Mammary epithelial cell (primary cell): ENCODE measurements at places on chromosomes 13 and 19. TPM values are rescaled to one million over a fixed set of nuclear protein-coding genes. Genes with fewer than 3 reads are reported as not detected.

DNA sequence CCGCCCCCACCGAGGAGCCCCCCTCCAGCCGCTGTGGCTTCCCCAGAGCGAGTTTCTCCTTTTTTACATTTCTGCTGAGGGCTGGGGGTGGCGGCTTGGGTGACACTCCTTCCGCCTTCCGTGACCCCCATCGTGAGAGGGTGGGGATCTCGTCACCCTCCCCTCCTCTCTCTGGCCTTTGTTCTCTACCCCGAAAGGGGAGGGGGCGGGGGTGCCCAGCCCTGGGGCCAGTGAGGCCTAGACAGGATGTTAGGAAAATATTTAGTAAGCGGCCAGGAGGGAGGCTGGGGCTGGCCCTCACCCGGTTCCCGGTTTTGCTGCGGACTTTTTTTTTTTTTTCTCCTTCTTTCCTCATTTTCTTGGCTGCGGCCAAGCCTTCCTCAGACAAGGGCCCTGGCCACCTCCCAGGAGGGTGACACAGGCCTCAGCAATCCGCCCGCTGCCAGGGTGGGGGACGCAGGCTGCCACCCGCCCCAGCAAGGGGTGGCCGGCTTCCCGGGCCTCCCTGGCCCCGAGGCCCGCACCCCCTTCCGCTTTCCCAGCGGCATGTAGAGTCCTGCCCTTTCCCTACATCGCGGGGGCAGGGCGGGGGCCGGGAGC lies 3.9 kb downstream of the MIDN start:
- peak; percentile 94 for DNase-seq

DNA sequence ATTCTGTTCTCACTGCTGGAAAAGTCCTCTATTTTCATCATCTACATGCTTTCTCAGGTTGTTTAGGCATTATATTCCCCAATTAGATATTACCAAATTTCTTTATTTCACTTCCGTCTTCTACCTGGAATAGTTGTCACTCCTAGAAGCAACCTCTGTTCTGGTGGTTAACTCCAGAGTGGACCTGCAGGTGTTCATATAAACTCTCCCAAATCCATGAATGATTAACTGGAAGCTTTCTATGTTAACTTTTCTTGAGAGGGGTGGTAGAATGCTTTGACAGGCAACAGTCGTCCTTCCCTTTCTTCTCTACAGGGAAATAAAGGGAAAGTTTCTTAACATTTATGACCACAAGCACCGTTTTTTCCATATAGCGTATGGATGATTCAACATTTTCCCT lies 48.4 kb upstream of the UFM1 start:
- DNase-seq, result no peak

Gene DAND5
- under 0.01 TPM for total RNA-seq

Gene PIBF1
- 16.3 and 27.2 TPM in 2 replicates for total RNA-seq
